ENCODE measurements at places on chromosomes 6 and 20.

DNA sequence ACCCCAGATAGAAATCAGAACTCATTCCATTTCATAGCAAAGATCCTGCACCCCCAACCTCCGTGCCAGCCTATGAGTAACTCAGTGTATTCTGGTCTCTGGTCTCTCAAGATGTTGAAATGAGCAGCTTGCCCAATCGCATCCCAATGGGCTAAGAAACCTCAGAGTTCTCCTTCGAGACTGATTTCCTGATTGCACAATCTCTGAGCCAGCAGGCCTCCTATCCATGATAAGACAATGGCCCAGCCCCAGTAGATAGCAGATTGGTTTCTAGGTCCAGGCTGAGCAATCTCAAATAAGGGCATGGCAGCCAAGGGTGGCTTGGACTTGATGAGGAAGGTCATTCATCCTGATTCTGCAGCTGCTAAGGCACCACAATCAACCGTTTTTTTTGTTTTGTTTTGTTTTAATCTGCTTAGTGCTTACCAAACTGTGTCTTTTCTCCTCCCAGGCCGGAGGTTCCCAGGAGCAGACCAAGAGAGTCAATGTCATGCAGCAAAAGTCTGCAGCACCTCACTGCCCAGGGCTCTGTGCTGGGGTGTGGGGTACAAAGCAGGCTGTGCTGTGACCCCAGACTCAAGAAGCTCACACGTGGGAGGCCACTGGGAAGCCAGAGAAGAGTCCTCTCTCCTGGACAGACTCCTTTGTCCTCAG lies 125.1 kb upstream of the NXT1 start:
- no peak for DNase-seq

- DNase-seq: no peak
Measured at GRCh38 chr6:75693534-75693933, 55.5 kb upstream of the MYO6 start.

- DNase-seq: no peak
Measured at GRCh38 chr6:159313018-159313417, 143.8 kb downstream of the FNDC1 start.

DNA sequence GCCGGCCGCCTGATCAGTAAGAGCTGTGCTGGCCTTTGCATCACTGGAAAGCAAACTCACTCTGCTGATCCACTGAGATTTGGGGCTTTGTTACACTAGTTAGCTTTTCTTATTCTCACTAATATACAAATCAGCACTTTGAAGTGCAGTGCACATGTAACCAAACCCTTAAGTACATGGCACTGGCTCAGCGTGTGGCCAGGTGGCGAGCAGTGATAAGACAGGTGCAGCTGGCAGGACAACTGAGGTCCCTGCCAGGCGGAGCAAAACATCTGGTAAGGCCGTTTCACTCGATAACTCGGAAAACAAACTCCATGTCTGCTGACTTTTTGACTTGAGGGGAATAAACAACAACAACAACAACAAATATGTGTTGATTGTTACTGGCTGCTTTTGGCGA lies 11.0 kb downstream of the GFRA4 start:
- no peak for DNase-seq

DNA sequence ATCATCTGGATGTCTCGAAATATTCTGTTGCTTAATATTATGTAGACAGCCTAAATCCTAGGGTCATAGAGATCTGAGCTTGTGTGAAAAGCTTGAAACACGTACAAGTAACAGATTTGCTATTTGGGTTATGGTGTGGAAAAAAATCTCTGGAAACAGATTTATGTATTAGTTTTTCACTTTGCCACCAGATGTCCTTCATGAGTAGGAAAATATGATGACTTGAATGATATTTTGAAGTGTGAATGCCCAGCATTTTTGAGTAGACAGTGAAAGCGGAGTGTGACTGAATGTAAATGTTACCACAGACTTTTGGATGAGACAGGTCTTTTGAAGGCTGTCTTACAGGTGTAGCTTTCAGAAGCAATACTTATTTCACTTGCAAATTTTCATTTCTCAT lies 4.2 kb upstream of the BMP6 start:
- no peak for DNase-seq

- DNase-seq: no peak
Measured at GRCh38 chr6:1770435-1770843, 160.7 kb downstream of the FOXC1 start.

GRCh38 chr6:77030929-77031674 lies 432.2 kb downstream of the HTR1B start:
- DNase-seq: no peak

DNA sequence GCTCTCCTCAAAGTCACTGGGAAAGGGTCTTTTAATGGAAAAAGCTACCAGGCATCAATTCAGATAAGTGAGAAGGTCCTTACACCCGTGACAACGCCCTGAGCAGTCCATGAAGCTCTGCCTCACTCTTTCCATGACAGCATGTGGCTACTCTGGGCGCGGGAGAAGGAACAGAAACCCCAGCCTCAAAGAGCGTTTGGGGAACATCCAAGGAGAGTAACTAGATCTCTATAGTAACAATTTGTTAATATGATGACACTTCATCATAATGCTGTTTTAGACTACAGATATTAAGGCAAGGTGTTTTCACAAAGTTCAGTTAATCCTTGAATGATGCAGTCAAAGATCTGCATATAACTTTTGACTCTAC lies 55.2 kb downstream of the KIF6 start:
- no peak for DNase-seq

- no peak for DNase-seq
Measured at GRCh38 chr6:85403331-85404015, 46.4 kb upstream of the NT5E start.

GRCh38 chr20:47610247-47610944 lies 108.7 kb downstream of the NCOA3 start:
- no peak for DNase-seq

- DNase-seq: no peak
Measured at GRCh38 chr6:32379545-32379944, 7.8 kb upstream of the TSBP1 start.

DNA sequence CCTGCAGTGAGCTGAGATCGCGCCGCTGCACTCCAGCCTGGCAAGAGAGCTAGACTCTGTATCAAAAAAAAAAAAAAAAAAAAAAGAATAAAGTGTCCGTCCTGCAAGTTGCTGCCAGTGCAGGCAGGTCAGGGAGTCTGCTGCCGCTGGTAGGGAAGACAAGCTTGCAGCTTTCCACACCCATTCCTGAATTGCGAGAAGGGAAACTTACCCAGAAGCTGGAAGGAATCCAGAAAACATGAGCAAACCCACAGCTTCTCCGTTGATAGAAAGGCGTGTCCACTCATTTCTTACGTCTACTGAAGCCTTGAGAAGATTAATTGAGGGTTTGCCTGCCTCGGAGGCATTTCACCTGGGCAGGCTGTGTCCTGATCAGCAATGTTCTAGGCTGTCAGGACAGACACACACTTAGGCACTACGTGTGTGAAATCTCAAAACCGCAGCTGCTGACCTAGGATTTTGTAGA lies 61.6 kb upstream of the DSP start:
- no peak for DNase-seq

DNA sequence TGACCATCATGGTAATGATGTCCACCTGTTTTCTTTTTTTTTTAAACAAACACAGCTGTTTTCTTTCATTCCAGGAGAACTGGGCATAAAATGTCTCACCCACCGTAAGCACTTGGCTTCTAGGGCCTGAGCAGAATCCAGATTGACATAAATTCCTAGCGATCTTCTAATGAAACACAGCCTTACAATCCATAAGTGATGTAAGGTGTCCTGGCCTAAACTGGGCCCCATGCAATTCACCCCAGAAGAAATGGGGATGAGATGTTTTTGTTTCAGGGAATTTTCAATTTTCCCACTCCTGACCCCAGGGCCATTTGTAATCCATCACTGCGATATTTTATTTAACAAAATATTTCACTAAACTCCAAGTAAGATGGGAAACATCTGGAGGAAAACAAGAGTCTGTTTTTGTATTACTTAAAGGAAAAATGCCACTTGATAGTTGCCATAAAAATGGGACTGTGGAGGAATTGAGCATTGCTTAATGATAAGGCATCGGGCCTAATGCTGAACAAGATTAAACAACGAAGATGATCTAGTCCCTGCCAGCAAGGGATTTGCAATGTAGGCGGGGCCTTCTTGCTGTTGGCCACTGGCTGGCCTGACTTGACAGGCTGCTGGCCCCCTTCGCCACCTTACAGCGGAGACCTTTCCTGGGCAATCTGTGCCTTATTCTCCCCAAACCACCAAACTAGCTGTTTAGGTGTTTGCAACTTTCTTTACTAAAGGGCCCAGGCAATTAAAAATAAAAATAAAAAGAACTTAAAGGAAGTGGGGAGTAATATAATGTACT lies 183.7 kb downstream of the CD109 start:
- no peak for DNase-seq

GRCh38 chr20:13024596-13024995 lies 15.8 kb downstream of the SPTLC3 start:
- no peak for DNase-seq

- DNase-seq: no peak
Measured at GRCh38 chr6:32885698-32886286, 31.8 kb downstream of the PSMB9 start.
